HCT116 (cell line): ENCODE measurements at places on chromosomes 4 and X.

- DNase-seq, result no peak
- H3K4me1 ChIP-seq, result no peaks in the 10 kb centered on the region
- H3K27me3 ChIP-seq, result no peaks in the 10 kb centered on the region
- H3K27ac ChIP-seq, result no peak overlapping the region
- H3K36me3 ChIP-seq, result no peaks in the 10 kb centered on the region
- no peak overlapping the region for H3K4me3 ChIP-seq
These were observed 33.9 kb downstream of the VSIG4 start for GRCh38 chrX:66005830-66006449.

DNA sequence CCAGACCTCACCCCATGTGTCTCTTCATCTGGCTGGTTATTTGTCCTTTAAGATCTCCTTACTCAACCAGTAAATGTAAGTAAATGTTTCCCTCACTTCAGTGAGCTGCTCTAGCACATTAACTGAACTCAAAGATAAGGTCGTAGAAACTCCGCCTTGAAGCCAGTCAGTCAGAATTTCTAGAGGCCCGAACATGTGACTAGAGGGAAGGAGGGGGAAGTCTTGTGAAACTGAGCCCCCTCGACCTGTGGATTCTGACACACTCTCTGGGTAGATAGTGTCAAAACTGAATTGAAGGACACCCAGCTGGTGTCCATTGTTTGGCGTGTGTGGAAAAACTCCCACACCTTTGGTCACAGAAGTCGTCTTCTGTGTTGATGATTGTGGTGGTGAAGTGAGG is 933.9 kb downstream of the ADGRL3 start:
- no peak overlapping the region for H3K27ac ChIP-seq
- no peaks in the 10 kb centered on the region; the same call in 1 of the 2 replicates for H3K4me1 ChIP-seq
- no peak for DNase-seq

DNA sequence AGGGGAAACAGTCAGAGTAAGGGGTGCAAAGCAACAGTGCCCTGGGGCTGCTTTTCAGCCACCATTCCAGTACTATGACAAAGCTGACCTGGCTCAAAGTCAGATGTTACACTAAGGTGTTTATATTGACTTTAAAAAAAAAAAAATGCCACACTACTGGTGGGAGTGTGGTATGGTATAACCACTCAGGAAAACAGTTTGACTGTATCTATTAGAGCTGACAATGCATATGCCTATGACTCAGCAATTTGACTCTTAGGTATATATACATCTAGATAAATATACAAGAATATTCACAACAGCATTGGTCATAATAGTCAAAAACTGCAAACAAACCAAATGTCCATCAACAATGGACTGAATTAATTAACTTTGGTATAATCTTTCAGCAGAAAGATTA is 15.0 kb downstream of the ASB9 start:
- H3K36me3 ChIP-seq, result no peaks in the 10 kb centered on the region
- no peak for DNase-seq
- H3K27ac ChIP-seq, result no peak overlapping the region
- H3K4me1 ChIP-seq, result no peaks in the 10 kb centered on the region

DNA sequence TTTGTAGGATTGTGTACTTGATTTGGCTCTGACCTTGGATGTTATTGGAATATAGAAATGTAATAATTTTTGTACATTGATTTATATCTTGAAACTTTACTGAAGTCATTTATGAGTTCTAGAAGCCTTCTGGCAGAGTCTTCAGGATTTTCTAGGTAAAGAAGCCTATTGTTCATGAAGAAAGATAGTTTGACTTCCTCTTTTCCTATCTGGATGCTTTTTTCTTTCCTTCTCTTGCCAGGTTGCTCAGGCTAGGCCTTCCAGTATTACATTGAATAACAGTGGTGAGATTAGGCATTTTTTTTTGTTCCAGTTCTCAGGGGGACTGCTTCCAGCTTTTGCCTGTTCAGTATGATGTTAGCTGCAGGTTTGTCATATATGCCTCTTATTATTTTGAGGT is 191.1 kb downstream of the NAA11 start:
- no peak overlapping the region for H3K27ac ChIP-seq
- H3K4me1 ChIP-seq, result no peaks in the 10 kb centered on the region
- no peaks in the 10 kb centered on the region for H3K27me3 ChIP-seq
- no peak for DNase-seq
- no peak overlapping the region for H3K4me3 ChIP-seq

DNA sequence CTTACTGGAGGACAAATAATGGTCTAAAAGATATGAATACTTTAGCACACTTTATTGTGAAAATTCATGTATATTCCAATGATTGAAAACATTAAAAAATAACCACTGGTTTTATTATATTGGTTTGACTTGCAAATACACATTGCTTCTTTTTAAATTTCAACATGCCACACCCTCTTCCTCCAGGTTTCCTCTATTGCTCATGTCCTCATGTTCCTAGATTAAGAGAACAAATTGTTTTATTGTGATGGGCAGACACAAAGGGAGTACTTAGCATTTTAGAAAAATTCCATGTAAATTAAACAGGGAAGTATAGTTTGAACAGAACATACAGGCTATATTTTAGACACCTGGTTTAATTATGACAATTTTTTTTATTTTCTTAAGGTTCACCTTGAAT is 230.6 kb upstream of the GPRIN3 start:
- no peak for DNase-seq
- no peaks in the 10 kb centered on the region for H3K36me3 ChIP-seq
- no peak overlapping the region for H3K4me3 ChIP-seq
- H3K4me1 ChIP-seq, result no peaks in the 10 kb centered on the region
